ENCODE measurements at places on chromosomes 11 and 22.

DNA sequence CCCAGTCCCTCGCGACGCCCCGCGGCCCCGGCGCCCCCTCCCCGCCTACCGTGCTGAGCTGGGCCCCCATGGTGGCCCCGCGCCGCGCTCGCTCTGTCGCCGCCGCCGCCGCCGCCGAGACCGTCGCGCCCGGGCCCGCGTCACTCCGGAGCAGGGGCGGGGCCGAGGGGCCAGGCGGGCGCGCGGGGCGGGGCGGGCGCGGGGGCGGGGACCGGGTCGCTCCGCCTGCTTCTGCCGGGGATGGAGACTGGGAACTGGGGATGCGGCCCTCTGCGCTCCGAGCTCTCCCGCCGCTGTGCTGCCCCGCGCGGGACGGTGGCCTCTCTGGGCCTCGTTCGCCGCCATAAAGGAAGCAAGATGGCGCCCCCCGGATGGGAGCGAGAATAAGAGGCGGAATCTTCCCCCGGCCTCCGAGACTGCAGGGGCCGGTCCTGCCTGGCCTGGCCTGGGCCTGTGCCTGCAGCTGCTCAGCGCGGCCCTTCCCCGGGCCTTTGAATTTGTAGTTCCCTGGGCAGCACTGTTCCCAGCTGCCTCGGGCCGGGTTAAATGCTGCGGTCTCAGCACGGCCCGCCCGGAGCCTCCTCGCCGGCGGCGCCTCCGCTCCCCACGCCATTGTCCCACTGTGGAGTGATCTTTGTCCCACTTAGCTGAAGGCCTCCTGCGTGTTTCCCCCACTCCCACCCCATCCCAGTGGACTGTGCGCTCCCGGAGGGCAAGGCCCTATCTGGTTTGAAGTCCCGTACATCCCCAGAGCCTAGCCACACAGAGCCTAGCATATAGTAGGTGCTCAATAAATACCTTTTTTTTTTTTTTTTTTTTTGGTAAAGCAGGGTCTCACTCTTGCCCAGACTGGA, at the start of gene CYB5R3:
Gene CYB5R3 (minus strand): TSS at position 147 of the 854 bp plus-strand sequence. CDS start 77 bp downstream, at position 70.
- peak; percentile 69 for DNase-seq

DNA sequence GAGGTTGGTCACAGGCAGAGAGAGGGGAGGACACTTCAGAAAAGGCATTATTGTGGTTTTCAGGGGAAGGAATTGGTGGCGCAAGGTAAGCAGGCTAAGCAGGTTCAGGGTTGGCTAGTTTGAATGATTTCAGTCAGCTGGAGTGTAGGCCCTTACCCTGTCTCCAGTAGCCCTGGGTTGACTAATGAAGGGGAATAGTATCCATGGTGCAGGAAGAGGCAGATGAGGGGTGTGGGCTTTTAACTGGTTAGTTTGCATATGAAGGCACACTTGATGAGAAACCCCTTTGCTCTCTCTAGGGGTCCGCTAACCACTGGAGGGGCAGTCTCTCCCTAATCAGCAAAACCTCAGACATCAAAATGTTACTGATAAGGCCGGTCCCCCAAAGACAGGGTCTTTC, 249.7 kb downstream of the AASDHPPT start:
- no peak for DNase-seq

DNA sequence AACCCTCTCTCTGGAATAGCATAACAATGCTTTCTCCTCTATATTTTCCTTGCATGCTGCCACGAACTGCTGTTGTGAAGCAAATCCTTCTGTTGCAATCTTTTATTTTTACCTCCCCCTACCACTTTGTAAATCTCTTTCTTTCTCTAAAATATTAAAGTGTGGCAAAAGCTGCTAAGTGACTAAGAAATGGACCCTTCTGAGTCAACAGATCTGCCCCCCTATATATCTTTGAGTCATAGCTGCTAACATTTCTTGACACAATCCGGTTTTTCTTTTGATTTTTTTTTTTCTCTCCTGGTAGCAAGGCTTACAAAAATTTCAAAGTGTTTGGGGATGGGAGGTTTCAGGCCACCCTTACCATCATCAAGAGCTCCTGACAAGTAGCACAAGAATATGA, 39.0 kb upstream of the KIRREL3 start:
- DNase-seq, result no peak

- DNase-seq, result no peak
Observed at GRCh38 chr11:44893308-44893822, 57.3 kb downstream of the TP53I11 start.

DNA sequence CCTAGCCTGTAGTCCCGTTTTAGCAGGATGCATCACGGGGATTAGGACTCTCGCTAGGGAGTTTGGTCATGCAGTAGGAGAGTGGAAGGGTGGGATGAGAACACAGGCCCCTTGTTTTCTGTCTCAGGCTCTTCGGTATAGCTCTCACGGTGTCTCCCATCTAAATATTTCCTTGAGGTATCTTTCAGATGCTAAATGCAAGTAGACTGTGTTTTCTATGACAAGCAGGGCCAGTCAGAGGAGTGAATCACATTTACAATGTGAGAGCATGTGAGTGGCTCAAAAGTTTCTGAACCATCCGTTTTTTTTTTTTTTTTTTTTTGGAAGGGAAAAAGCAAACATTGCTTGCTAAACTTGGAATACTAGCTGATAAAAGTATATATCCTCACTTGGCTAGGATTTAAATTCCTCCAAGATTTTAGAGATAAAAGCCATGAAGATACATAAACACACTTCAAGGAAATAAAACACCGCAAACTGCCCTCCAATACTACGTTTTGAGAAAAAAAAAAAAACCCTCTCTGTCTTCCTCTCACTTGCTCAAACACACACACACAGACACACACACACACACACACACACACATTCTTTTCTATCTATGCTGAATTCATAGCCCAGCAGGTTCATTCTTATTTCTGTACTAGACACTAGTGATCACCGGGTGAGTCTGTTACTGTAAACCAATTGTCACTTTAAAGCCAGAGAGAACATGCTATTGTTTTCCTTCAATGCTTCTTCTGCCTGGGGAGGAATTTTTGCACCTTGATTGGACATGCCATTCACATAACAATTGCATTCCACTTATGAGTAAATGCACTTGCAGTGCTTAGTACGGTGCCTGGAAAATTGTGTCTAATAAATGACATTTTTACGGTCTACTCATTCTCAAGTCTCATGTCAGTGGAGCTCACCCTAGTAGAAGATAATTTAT, 224.6 kb upstream of the CCDC90B start:
- no peak for DNase-seq

DNA sequence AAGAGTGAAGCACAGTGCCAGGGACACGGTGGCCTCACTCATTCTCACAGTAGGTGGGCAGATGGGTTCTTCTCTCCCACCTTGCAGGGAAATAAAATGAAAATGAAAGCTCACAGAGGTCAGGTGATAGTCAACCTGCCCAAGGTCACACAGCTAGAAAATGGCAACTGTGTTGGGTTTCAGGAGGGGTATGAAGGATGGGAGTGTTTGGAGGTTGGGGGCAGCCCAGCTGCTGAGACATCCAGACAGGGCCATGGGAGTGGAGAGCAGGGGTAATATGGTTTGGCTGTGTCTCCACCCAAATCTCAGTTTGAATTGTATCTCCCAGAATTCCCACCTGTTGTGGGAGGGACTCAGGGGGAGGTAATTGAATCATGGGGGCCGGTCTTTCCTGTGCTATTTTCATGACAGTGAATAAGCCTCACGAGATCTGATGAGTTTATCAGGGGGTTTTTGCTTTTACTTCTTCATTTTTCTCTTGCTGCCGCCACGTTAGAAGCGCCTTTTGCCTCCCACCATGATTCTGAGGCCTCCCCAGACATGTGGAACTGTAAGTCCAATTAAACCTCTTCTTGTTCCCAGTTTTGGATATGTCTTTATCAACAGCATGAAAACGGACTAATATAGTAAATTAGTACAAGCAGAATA, 247.0 kb downstream of the TENM4 start:
- DNase-seq, result no peak

- no peak for DNase-seq
Observed at GRCh38 chr11:119048644-119049043, 8.4 kb downstream of the HYOU1 start.

GRCh38 chr22:36286096-36286957, 33.4 kb downstream of the APOL1 start:
- DNase-seq, result peak; percentile 50

DNA sequence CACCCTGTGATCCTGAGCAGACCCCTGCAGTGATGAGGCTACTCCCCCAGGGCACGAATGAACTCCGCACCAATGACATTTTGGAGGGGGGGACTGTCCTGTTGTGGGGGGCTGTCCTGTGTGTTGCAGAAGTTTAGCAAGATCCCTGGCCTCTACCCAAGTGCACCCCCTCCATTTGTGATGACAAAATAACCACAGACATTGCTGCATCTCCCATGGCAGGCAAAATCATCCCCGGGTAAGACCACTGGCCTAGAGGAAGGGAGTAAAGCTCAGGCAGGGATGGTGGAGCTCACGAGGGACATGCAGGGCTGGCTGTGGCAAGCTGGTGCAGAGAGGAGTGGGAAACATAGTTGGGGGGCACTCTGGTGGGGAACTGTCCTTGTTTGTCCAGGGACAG, 40.6 kb downstream of the NECTIN1 start:
- no peak for DNase-seq

DNA sequence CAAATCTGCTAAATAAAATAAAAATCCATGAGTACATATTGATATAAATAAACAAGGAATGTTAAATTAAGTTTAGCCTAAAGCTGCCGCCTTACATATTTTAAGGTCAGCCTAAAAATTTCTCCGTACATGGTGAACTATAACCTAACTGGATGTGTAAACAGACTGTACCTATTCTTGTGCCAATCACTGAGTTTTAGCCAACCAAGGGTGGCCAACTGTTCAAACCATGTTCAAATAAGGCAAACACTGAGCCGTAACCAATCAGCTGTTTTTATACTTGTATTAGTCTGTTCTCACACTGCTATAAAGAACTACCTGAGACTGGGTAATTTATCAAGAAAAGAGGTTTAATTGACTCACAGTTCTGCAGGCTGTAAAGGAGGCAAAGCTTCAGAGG, 8.6 kb upstream of the QSER1 start:
- no peak for DNase-seq

GRCh38 chr11:26297189-26297975, 34.5 kb upstream of the ANO3 start:
- peak; percentile 40 for DNase-seq

- DNase-seq, result no peak
Observed at GRCh38 chr11:46755962-46756361, 36.9 kb downstream of the F2 start.

DNA sequence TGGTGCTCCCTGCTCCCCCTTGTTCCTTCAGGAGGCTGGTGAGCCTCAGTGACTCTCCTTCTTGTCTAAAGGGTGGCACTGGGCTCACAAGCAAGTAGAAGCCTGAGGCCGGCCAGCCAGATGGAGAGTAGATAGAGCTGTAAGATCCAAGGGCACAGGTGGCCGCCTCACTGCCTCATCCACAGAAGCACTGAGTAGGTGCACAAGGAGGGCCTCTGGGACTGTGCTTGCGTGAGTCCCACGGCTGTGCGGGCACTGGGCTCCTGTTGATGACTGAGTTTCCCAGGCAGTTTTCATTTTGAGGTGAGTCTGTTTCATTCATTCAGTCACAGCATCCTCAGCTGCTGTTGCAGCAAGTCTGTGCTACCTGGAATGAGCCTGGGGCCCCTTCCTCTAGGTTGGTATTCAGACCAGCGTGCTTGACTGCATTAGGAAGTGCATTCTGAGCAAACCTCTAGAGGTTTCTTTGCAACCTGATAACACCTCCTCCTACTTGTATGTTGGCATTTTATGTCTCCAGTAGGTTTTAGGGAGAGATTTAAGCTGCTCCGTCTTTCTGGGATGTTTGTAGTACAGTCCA, 184.0 kb downstream of the TBC1D22A start:
- no peak for DNase-seq

GRCh38 chr11:120637131-120637530, 125.6 kb downstream of the GRIK4 start:
- no peak for DNase-seq

GRCh38 chr11:126612671-126613070, 257.2 kb downstream of the ST3GAL4 start:
- DNase-seq, result no peak

GRCh38 chr11:128696941-128697340, 3.1 kb downstream of the FLI1 start:
- no peak for DNase-seq

GRCh38 chr11:19349340-19350025, 108.7 kb upstream of the E2F8 start:
- no peak for DNase-seq

- no peak for DNase-seq
Observed at GRCh38 chr11:62024936-62025486, 57.6 kb upstream of the FTH1 start.

DNA sequence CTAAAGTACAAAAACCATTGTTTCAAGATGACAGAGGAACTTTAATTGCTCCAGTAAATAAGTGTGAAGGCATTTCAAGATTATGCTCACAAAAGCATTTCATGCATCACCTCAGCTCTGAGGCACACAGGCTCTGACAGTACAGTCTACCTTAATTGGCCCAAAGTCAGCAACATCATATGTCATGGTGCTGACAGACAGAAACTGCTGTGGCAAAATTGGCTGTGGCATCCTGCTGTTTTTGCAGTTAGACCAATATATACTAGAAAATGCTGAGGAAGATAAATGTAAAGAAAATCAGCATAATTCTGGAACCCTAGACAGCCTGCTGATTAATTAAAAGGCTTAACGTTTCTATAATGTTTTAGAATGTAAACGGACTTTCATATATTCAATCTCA, 34.9 kb upstream of the PPP2R1B start:
- peak; percentile 36 for DNase-seq

DNA sequence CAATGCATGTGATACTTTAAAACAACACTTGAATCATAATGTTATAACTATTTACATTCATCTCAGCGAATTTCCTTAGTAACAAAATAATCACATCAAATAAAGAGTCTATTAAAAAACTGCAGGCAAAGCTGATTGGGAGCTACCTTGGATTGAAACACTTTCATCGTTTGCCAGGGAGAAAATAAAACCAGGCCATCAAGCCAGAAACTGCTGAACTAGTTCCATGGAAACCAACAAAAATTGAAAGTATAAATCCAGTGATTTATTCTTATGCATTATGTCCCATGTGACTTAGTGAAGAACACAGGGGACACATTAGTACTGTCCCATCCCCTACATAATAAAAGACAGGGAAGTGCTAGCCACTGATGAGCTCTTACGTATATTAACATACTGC, 21.7 kb downstream of the SLC35F2 start:
- DNase-seq, result no peak

- no peak for DNase-seq
Observed at GRCh38 chr11:490930-491260, 16.1 kb downstream of the RNH1 start.

GRCh38 chr11:9972989-9973388, 309.1 kb downstream of the SWAP70 start:
- DNase-seq, result peak; percentile 14

- DNase-seq, result peak; percentile 87
Observed at GRCh38 chr22:46367707-46368191, 32.2 kb downstream of the TRMU start.

DNA sequence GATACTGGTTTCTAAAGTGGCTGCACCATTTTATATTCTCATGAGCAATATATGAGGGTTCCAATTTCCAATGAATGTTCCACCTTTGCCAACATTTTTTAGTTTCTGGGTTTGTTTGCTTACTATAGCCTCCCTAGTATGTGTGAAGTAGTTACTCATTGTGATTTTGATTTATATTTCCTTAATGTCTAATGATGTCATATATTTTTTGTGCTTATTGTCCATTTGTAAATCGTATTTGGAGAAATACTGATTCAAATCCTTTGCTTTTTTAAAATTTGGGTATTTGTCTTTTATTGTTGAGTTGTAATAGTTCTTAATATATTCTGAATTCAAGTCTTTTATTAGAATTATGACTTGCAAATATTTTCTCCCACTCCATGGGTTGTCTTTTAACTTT, 161.0 kb upstream of the C11orf58 start:
- no peak for DNase-seq

- no peak for DNase-seq
Observed at GRCh38 chr11:54930930-54931329, 224.3 kb downstream of the OR4A5 start.

Data from NCI-H146 (cell line).